ENCODE measurements at places on chromosomes 3 and 15.

GRCh38 chr3:193813501-193813830 lies 220.5 kb downstream of the OPA1 start:
- DNase-seq: no peak

DNA sequence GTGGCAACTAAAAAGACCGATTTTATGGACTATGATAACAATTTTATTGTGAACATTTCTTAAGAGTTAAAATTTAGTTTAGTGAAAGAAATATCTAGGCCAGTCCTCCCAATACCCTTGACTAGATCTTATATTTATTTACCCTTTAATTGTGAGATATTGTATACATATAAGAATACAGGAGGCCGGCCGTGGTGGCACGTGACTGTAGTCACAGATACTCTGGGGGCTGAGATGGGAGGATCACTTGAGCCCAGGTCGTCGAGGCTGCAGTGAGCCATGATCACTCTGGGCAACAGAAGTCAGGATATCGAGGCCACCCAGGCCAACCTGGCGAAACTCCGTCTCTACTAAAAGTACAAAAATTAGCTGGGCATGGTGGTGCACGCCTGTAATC lies 756 bp upstream of the RMDN3 start:
- no peak for DNase-seq

DNA sequence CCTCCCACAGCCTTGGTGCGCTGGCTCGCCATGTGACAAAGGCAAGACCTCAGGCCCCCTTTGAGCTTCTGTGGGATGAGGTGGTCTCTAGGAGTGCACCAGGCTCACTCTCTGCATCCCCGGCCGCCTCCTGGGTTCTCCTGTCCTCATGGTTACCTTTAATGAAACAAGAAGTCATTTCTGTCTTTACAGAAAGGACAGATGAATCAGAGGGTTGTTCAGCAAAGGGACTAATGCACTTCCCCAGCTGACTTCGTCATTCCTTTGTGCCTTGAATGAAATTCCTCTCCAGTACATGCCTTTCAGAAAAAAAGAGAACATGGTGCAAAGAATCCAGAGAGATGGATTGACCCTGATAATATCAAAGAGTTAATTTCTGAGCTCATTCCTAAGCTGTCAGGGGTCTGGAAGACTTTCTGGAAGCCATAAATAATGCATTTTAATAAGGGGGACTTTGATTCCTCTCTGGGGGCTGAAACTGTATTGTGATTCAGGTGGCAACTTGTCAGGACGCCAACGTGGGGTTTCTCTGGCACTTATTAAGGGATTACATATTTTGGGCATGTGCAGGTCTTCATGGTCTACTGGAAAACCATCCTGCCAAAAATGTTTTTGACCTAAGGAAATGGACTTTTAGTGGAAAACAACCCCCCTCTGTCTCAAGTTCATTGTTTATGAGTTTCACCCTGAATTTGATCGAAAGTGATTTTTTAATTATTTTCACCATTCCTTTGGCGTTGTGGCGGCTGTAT lies 122.7 kb downstream of the FBLN2 start:
- DNase-seq: no peak

DNA sequence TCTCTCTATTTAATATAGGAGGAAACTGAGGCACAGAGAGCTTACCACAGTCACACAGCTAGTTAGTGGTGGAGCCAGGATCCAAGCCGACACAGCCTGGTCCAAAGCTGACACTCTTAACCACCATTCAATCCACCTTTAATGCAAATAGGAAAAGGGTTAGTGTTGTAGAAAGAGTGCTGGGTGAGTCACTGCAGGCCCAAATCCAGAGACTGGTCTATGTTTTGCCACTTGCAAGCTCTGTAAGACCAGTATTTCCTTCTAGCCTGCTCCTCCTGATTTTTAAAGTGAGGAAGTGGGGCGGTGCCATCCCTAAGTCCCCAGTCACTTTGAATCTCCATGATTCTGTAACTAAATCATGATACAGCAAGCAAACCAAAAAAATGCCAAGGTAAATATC lies 111.0 kb downstream of the MECOM start:
- DNase-seq: no peak

DNA sequence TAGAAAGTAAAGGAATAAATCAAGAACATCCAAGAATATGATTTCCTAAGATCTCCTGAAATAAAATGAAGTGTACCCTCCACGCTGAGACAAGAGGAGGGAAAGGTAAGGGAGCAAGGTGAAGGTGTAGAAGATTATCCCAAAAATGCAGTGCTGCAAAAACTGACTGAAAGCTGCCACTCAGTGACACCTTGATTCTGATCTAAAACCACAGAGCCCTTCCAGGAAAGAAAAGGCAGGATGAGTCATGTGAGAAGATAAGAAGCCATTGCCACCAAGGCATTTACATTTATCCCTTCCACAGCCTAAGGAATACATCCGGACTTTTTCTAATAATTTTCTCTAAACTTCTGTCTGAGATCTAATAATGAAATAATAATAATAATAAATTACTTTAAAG lies 49.9 kb downstream of the IGSF11 start:
- no peak for DNase-seq

DNA sequence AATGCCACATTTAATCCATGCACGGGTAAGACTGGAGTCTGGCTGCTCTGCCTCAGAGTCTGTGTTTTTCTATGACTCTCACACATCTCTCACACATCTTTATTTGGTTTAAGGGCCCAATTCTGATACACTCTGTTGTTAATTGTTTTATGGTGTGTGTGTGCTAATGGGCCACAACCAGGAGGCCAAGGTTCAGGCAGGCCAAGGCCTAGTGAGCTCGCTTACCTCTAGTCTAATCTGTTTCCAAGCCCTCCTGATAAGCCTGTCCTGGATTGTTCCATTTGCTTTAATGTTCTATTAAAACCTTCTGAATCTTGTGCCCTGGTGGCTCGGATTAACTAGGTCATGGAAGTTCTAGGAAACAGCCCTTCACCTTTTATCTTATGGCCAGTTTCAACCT lies 445.4 kb upstream of the DPH6 start:
- no peak for DNase-seq

GRCh38 chr3:31953091-31953490 lies 28.0 kb downstream of the OSBPL10 start:
- DNase-seq: no peak

GRCh38 chr3:97658668-97659285 lies 105.8 kb upstream of the ARL6 start:
- no peak for DNase-seq

DNA sequence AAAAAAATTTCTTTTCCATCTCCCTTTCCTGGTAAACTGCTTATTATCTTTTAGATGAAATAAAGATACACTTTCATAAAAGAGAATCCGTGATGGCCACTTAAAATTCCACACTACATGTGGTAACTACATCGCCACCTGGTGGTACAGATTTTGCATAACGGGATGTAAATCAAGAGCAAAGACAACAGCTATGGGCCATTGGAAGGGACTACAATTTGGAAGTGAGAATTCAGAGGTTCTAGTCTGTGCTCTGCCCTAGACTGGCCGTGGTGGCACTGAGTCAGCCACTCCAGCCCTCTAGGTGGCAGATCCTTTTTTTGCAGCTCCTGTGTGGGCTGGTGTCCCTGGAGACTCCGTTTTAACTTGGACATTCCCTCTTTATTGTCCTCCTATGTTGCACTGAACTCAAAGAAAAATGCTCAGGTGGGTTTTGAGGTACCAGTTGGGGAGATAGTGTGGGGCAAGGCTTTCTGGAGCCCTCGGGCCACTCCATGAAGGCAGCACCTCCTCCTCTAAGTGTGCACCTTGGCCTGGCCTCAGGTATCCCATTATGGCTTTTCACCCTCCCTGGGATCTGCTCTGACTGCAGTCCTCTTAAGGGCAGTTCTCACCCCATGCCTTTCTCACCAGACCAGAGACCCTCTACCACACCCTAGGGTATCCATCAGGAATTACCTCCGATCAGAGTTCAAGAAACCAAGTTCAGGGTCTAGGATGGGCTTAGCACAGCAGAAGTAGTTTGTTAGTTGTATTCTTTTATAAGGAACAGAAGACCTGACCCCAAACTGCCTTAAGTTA lies 54.9 kb downstream of the SPSB4 start:
- peak; percentile 1 for DNase-seq

- DNase-seq: no peak
Observed at GRCh38 chr15:67957435-67958132, 96.5 kb upstream of the PIAS1 start.

DNA sequence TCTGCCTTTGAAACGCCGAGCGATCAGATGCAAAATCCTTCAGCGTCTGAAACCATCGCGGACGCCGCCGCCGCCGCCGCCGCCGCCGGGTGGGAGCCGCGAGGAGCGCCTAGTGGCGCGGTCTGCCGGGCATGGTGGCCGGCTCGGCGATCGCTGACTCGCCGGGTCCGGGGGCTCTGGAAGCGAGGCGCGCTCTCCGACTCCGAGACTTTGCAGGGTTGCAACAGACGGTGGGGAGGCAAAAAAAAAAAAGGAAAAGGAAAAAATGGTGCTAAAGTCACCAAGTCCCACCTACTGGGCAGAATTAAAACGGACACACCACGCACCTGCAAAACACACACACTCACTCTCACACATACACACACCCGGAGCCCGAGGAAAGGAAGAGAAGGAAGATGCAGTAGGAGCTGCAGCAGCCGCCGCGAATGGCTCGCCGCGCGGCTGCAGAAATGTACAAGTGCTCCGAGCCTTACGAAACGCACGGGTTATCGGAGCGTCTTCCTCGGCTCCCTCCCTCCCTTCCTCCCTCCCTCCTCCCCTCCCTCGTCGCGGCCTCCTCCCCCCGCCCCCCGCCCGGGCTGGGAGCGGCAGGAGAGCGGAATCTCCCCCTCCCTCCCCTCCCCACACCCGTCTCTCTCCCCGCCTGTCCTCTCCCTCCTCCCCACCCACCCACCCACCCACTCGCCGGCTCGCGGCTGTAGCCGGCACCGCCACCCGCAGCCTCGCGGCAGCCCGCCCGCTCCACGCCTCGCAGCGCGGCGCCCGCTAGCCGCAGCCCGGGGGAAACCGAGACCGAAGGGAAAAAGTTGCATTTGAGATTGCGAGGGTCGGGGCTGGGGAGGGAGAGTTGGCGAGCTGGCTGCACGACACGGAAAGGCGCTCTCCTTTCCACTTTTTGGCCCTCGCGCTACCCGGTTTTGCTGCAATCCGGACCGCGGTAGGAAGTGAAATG lies at the start of gene NTRK3:
Gene NTRK3 (minus strand): TSS at position 461 of the 952 bp plus-strand sequence. CDS start 586 bp downstream, outside the sequence.
- DNase-seq: no peak

GRCh38 chr3:149085828-149086231 lies 503 bp downstream of the HLTF start:
- DNase-seq: no peak

DNA sequence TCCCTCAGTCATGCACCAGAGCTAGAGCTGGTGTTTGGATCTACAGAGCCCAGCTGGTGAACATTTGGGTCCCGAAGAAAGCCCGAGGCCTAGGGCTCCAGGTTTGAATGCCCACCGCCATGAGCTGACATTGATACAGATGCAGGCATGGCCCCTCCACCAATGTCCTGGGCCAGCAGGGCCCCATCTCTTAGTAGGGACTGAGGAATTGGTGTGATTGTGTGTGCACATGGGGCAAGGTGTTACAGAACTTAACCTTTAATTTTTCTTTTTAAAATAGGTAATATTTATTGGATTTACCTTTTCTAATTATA lies 11.0 kb downstream of the PODXL2 start:
- no peak for DNase-seq

DNA sequence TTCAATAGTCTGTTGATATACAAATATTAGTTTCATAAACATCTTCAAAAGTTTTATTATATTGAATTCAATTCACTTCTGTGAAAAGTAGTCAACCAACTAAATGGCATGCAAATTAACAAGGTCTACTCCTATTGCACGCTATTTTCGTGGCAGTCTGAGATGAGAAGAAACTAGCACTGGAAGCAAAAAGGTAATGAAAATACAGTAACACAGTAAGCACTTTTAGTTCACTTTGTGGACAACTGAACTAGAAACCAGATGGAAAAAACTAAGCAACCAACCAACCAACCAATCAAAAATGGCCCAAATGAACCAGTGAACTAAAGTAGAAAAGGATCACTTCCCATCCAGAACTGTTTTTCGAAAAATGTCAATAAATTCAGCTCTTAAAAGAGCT lies 55.7 kb upstream of the ACTC1 start:
- no peak for DNase-seq

- DNase-seq: no peak
Observed at GRCh38 chr3:136675150-136675858, 76.9 kb downstream of the STAG1 start.

- DNase-seq: no peak
Observed at GRCh38 chr15:41809121-41809520, 18.8 kb upstream of the JMJD7 start.

GRCh38 chr15:40630313-40630712 lies 36.3 kb downstream of the KNL1 start:
- DNase-seq: no peak

- no peak for DNase-seq
Observed at GRCh38 chr15:101262551-101262950, 10.7 kb upstream of the CHSY1 start.

DNA sequence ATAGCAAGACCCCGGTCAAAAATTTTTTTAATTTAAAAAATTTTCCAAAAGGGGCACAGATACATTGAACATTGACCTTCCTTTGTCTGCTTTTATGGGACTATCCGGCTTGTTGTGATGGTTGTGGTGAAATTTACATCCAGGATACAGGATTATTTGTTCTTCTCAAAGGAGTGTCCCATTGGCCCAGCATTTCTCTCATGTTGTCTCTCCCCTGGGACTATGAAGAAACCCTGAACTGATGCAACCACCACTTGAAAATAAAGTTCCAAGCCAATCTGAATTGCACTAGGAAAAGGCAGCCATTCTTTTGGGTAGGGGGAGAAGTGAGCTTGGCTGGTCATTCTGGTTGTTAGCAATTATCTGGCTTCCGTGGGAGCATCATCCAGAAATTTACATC lies 58.4 kb downstream of the PPARG start:
- no peak for DNase-seq

GRCh38 chr3:81477740-81478139 lies 283.7 kb downstream of the GBE1 start:
- DNase-seq: no peak

- DNase-seq: no peak
Observed at GRCh38 chr15:35740761-35741160, 194.8 kb upstream of the DPH6 start.

- DNase-seq: no peak
Observed at GRCh38 chr15:50890751-50891150, 17.7 kb upstream of the AP4E1 start.

DNA sequence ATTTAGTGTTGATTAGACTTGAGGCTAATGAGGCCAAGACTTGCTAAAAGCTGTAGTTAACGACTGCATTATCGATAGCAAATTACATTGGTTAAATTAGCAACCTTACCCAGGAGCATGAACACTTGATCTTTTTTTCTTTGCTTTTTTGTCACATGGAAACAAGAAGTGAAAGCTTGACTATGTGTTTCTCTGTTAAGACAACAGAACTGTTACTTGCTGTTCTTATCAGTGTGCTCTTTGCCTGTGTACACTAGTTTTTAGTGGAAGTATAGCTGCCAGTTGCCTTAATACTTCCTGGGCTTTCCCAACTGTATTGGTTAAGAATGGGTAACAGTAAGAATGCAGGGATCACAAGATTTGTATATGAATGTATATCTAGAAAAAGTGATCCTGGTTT lies 625.5 kb downstream of the NAALADL2 start:
- no peak for DNase-seq

DNA sequence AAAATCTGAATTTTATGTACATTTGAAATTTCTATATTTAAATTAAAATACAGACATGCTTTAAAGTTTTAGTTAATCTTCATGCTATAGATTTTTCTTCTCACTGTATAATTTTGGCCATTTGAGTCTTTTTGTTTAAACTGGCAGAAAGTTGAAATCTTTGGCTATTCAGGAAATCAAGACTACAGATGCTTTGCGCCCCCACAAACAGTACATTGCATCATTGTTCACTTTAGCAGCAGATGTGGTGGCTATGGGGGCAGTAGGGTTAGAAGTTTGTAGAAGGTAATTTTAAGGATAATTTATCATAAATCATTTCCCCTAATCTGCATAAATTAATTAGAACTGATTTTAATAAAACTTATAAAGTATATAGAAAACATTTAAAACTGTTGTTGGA lies 20.9 kb downstream of the SPPL2A start:
- DNase-seq: no peak

Measured in NCI-H187 treated with DMSO at 0.1 percent for 48 hours (cell line).